ENCODE measurements at places on chromosomes 1 and 21.

GRCh38 chr1:113551728-113552127 lies 161.4 kb downstream of the MAGI3 start:
- DNase-seq: no peak

- no peak for DNase-seq
Observed at GRCh38 chr1:1045129-1045528, 25.2 kb downstream of the AGRN start.

DNA sequence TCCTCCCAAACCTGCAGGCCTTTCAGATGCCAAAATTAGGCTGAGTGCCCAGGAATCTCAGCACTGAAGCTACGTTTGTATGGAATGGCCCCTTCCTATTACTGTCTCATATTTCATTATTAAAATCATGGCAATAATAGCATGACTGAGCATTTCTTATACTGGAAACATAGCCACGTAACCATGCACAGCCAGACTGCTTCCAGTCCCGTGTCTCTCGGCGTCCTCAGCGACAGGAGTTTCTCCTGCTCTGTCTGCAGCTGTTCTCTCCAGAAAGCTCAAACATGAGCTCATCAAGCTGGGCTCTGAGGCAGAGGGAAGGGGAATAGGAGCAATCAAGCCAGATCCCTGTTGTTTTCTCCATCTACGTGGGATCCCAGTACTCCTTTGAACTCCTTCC lies 104.0 kb downstream of the CDC7 start:
- no peak for DNase-seq

DNA sequence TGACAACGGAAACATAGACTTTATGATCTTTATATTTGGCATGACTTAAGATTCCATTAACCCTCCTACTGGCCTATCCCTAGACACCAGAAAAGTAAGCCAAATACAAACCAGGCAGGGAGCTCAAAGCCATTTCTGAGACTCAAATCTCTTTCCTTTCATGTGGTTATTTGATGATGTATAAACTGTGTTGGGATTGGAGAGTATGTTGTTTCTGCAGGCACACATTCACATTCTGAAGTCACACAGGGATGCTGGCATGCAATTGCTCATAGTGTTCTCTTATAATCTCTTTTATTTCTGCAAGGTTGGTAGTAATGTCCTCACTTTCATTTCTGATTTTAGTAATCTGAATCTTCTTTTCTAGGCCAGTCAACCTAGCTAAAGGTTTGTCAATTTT lies 5.8 kb downstream of the ZMYND12 start:
- DNase-seq: no peak

DNA sequence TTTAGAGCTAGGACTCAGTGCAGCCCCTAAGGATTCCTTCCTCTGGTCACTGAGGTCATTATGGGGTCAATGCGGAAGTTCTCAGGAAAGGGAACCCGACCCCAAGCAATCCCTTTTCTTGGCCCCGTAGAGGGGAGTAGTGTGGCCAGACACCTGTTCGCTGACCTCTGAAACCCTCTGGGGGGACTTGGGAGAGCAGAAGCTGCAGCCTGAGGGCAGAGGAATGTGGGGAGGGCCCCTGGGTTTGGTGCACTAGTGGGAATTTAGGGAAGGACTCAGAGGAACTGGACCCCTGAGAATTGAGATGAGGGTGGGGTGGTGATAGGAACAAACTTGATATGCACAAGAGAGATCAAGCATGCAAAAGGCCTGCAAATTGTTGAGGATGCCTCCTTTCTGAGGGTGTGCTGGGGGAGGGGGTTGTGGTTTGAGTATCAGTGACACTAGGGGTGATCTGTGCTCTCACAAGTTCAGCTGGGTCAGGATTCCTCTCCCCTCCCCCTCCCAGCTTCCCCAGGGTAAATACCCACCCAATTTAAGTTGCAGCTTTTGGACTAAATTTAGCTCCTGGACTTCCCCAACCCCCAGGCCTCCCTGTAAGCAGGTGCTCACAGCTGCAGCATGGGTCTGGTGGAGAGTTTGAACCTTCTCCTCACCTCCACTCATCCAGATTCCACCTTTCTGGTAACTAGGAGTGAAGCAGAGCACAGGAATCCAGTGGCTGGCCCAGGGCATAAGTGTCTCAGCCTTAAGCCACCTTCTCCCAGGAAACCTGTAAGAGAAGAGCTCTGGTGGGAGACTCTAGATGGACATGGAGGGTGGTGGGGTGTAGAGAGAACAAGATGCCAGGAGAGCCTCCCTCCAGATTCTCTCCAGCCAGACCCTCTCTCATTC lies 13.5 kb downstream of the ADAMTSL4 start:
- no peak for DNase-seq

DNA sequence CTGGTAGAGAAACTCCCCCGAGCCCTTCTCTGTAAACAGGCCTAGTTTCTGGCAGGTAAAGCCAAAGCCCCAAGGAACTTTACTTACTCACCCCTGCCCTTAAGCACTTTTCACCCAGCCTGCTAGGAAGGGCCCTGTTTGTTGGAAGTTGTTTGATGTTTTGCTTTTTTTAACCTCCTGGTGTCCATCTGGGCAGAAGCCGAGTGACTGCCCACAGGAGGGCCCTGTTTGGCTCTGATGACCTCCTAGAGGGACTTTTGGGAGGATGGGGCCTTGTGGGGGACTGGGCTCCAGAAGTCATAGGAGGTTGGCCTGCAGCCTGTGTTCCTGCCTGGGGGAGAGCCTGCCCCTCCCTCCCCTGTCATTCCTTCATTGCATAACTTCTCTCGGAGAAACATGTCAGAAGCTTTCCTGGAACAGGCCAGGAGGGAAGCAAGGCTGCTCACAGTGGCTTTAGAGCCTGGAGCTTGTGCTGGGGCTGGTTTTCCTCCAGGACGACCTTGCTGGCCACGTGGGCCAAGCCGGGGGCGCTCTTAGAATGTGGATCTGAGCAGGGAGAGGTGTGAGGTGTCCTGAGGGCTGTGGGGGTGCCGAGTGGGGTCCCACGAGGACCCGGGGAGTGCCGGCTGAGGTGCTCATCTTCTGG lies 33.9 kb downstream of the COQ8A start:
- no peak for DNase-seq

DNA sequence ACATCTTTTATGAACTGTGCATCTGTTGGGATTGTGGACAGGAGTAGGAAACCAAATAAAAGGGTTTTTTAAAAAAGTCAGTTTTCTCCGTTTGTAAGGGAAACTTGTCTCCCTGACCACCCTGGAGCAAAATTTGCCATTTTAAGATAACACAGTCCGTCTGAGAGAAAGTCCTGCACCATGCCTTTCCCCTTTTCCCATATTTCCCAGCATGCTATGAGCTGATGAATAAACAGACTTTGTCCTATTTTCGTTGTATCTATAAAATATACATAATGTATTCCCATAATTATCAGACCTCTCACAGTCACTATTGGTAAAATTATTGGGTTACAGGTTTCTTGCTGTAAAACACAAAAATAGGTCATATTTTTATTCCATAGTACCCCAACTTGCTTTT lies 1.7 kb upstream of the AKT3 start:
- no peak for DNase-seq

- no peak for DNase-seq
Observed at GRCh38 chr1:66354311-66355201, 179.4 kb upstream of the SGIP1 start.

- DNase-seq: no peak
Observed at GRCh38 chr21:26818906-26819305, 26.3 kb downstream of the ADAMTS1 start.

- DNase-seq: no peak
Observed at GRCh38 chr1:116699605-116700004, 32.1 kb upstream of the IGSF3 start.

DNA sequence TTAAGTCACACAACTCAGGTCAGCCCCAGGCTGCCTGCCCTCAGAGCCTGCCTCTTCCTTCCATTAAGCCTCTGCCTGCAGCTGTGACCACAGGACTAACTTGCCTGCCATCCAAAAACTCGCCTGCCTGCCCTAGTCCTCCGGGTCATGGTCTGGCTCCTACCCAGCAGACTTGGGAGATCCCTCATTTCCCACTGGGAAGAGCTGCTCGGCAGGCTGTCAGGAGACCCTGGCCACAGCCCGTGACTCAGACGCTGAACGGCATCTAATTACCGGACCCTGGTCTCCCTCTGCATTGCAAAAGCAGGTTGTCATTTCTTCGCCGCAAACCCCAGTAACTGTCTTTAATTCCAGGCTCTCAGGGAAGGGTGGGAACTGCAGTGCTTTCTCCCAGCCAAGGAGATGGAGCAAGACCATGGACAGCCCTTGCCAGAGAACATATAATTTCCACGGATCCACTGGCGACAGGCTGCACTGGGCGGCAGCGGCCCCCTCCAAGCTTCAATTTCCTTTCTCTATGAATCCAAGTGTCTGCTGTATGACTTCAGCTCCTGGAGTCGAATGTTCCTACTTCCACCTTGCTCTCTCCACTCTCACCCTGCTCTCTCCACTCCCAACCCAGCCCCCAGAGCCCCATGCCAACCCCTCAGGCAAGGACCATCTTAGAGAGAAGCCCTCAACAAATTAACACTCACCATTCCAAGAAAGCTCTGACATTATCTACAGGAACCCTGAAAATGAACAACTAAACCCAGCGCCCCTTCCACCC lies 20.4 kb downstream of the OLFML2B start:
- DNase-seq: no peak

GRCh38 chr1:46830665-46831322 lies 31.9 kb downstream of the CYP4B1 start:
- no peak for DNase-seq
